Gastrocnemius medialis (tissue), 4 donors: ENCODE measurements at places on chromosomes 2 and 18.

- DNase-seq: no peak
- H3K4me3 ChIP-seq: no peak overlapping the region
- no peaks in the 10 kb centered on the region for H3K4me1 ChIP-seq
- H3K27ac ChIP-seq: no peak overlapping the region
Measured at GRCh38 chr2:151029406-151030157, 232.1 kb downstream of the RBM43 start.

- no peak overlapping the region for H3K4me3 ChIP-seq
- no peaks in the 10 kb centered on the region for H3K27me3 ChIP-seq
- peak overlapping the region; percentile 82 for H3K27ac ChIP-seq
- H3K36me3 ChIP-seq: no peaks in the 10 kb centered on the region
Measured at GRCh38 chr2:74708883-74709282, 54.8 kb downstream of the SEMA4F start.

DNA sequence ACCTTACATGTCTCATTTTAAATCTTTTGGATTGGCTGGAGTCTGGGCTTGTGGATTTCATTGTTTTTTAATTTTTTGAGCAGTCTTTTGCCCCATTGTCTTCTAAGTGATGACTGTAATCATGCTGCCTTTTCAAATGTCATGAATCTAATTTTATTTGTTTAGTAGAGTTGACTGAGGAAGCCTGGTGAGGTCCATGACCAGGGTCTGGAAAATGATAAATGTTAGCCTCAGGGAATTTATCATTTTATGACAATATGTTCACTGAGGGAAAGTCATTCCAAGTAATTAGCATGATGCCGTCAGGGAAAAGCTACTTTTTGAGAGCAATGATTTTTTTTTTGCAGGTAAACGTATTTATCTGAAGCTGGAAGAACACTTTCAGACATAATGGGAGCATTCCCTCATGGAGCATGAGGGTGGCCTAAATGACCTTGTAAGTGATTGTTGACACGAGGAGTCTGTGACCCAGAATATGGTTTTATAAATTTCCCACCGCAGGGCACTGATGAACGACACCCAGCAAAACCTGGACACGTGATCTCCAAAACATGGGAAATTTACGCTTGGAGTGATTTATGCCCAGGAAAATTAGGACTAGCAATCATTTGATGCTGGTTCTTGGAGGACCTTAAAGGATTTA, 155.3 kb upstream of the NABP1 start:
- DNase-seq: no peak
- no peaks in the 10 kb centered on the region for H3K27me3 ChIP-seq
- no peak overlapping the region for H3K27ac ChIP-seq
- H3K36me3 ChIP-seq: no peaks in the 10 kb centered on the region
- H3K4me3 ChIP-seq: no peak overlapping the region

DNA sequence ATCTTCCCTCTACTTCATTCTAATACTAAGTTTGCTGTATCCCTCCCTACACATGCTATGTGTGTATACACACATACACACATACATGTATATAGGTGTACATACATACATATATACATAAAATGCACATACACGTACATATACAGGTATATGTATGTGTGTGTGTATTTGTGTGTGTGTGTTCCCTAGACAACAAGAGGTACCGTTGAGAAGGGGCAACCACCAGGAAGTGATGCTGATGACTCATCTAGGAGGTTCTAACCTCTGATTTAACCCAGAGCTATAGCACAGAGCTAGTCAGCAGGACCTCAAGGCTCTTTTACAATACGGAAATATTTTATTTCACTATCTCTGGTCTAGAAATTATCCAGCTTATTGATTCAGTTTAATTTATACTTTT, 139.2 kb downstream of the LAMA3 start:
- DNase-seq: no peak
- H3K27me3 ChIP-seq: no peaks in the 10 kb centered on the region
- H3K36me3 ChIP-seq: no peaks in the 10 kb centered on the region
- H3K4me1 ChIP-seq: peaks cover 28% of the 10 kb centered on the region

GRCh38 chr2:241224018-241224850, 35.8 kb downstream of the ANO7 start:
- DNase-seq: no peak
- peaks cover 35% of the 10 kb centered on the region for H3K36me3 ChIP-seq
- H3K4me1 ChIP-seq: peaks cover under 1% of the 10 kb centered on the region
- no peaks in the 10 kb centered on the region for H3K27me3 ChIP-seq
- no peak overlapping the region for H3K4me3 ChIP-seq
- no peak overlapping the region for H3K27ac ChIP-seq

GRCh38 chr2:145015561-145015960, 495.6 kb upstream of the ZEB2 start:
- no peaks in the 10 kb centered on the region for H3K36me3 ChIP-seq
- H3K27me3 ChIP-seq: no peaks in the 10 kb centered on the region
- H3K4me3 ChIP-seq: no peak overlapping the region
- no peak overlapping the region for H3K27ac ChIP-seq

DNA sequence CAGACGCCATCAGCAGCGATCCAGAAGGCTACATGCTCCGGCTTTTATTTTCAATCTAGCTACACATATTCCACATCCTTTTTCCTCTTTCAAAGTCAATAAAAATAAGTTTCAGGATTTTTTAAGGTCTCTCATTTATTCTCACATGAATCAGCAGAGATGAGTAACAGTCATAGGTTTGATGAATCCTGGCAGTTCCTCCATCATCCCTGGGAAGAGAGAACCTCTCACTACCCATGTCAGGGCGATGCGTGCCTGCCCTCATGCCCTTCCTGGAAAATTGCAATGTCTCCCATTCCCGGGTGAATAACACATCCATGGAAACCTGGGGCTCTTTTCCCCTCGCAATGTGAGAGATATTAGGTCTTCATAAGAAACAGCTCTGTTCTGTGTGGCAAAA, 301.1 kb upstream of the SMIM21 start:
- no peaks in the 10 kb centered on the region for H3K4me1 ChIP-seq
- H3K27me3 ChIP-seq: no peaks in the 10 kb centered on the region
- no peaks in the 10 kb centered on the region for H3K36me3 ChIP-seq
- H3K4me3 ChIP-seq: no peak overlapping the region
- no peak for DNase-seq
- H3K27ac ChIP-seq: no peak overlapping the region

DNA sequence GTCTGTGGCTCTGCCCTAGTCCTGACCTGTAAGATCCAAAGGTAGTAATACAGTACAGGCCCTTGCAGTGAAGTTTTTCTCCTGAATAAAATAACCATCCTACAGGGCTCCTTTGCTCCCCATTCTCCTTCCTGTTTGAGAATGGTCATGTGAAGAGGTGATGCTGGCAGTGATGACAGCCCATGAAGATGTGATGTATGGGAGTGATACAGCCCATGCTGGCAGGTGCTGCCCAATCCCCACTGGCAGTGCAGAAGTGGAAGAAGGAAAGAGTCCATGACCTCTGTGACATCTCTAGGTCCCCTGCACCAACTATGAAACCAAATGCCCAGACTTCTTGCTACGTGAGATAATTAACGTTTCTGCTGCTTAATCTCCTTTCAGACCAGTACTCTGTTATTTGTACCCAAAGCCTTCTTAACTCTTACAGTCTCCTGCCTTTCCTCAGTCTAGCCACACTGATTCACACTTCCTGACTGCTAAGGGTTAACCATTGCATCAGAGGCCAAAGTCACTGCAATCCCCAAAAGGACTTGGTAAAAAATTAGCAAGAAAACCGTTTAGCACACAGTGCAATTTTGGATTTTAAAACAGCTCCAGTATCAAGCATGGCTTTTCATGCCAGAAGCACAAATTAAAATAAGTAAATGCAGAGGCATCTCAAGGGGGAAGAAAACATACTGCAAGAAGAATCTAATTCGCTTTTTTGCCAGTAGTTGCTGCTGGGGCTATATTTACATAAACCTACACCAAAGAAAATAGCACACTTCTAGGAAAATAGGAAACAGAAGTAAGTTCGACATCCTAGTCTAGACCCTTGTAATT, 98.0 kb downstream of the STK39 start:
- no peak overlapping the region for H3K4me3 ChIP-seq
- no peaks in the 10 kb centered on the region for H3K27me3 ChIP-seq
- H3K4me1 ChIP-seq: no peaks in the 10 kb centered on the region
- no peaks in the 10 kb centered on the region for H3K36me3 ChIP-seq
- H3K27ac ChIP-seq: no peak overlapping the region

GRCh38 chr18:56255381-56255780, 383.0 kb downstream of the TXNL1 start:
- no peaks in the 10 kb centered on the region for H3K27me3 ChIP-seq
- no peaks in the 10 kb centered on the region for H3K4me1 ChIP-seq
- no peaks in the 10 kb centered on the region for H3K36me3 ChIP-seq
- no peak overlapping the region for H3K4me3 ChIP-seq
